AG09309 (cell line): ENCODE measurements at places on chromosomes 4 and X.
A peak's percentile ranks its signal among the peaks of the same experiment; 100 is the strongest.

DNA sequence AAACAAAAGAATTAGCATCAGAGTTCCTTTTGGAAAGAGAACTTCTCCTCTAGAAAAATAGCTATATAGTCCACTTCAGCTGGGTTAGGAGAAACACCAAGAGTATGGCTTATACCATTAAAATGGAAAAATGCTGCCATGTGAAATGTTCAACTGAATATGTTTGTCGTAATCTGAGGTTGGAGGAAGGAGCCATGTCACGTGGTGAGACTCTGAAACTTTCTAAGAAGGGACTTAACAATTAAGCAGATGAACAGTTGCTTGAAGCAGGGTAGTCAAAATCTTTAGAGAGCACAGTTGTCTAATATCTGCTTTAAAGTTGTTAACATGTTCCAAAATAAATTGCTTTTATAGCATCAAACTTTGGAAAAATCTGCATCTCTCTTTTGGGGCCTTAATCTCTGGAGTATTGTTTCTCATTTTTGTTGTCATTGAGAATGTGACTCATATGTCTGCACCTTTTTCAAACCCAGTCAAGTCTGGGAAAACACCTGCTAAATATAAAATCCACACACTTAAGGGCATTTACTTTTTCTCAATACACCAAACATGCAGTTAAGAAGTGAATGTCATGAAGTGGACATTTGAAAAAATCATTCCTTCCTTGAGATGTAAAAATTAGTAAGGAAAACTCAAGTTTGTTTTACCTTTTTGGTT lies 168.8 kb upstream of the PDE5A start:
- DNase-seq = no peak

DNA sequence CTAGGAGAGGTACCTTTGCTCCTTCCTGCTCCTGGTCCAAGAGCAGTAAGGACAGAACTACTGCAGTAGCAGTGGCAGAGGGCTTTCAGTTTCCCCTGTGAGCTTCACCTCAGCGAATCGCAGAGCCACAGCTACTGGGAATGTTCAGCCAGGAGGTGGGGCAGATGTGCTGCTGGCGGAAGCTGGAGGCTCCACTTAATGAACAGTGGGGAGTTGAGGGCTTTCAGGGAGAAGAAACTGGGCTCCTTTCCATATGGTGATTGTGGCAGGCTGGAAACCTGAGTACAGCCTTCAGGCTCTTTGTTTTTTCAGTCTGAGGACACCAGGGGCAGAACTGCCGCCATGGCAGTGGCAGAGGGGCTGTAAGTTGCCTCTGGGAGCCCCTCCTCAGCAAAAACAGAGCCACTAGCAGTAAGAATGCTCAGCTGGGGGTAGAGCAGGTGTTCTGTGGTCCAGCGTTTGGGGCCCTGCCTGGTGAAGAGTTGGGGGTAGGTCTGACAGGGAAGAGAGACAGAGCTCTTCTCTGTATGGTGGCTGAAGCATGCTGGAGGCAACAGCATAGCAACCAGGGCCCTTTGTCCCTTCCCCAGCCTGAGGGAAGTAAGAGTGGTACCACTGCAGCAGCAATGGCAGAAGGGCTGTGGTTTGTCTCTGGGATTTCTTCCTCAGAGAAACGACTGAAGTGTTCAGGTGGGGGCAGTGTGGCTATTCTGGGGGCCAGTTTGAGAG lies 106.0 kb upstream of the GRXCR1 start:
- DNase-seq = no peak

- DNase-seq = no peak
Observed at GRCh38 chrX:78595901-78596502, 63.1 kb downstream of the RTL3 start.

- DNase-seq = no peak
Observed at GRCh38 chr4:155666344-155667221, at the start of gene GUCY1A1. TSS of gene GUCY1A1 (plus strand) at chr4:155666848. CDS start at chr4:155696868, 30,020 bp downstream.

GRCh38 chr4:90318193-90318592 lies 191.0 kb downstream of the CCSER1 start:
- peak; percentile 29 for DNase-seq

- no peak for DNase-seq
Observed at GRCh38 chrX:19889582-19890342, 2.4 kb upstream of the SH3KBP1 start.

DNA sequence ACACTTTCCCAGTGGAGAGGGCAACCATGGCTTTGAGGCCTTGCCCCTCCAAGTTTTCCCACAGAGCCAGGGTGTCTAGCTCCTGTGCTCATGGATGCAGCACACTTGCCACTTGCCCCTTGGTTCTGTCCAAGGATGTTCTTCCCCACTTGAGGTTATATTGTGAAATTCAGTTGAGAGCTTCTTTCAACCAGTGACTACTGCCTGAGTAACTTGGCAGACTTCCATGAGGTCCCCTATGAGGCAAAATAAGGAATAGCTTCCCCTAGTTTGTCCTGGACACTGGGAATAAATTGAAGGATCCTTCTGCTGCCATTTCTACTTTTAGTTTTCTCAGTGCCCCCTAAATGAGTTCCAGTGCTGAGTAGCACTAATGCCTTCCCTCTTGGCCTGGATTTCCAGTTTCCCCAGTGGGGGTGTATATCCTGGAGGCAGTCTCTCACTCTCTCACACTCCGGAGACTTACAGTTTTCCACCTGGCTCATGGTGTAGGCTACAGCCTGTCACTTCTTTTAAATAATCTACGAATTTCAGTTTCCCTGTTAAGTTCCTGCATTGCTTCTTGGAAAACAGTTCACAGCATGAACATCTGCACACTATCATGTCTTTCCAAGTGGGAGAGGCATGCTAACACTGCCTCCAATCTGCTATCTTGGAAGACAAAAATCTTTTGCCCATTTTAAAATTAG lies 36.4 kb upstream of the ADH4 start:
- peak; percentile 44 for DNase-seq

- DNase-seq = no peak
Observed at GRCh38 chr4:19844446-19844845, 407.3 kb upstream of the SLIT2 start.

- DNase-seq = no peak
Observed at GRCh38 chrX:109472939-109473735, 8.7 kb downstream of the GUCY2F start.

GRCh38 chr4:72627723-72628122 lies 58.7 kb upstream of the ADAMTS3 start:
- DNase-seq = no peak

GRCh38 chr4:92339676-92340075 lies 35.9 kb downstream of the GRID2 start:
- no peak for DNase-seq

GRCh38 chrX:115606861-115607260 lies 45.9 kb downstream of the PLS3 start:
- no peak for DNase-seq
